ENCODE measurements at places on chromosomes 5 and 9.

GRCh38 chr9:134486596-134486995 is 155.0 kb upstream of the COL5A1 start:
- DNase-seq, result no peak

DNA sequence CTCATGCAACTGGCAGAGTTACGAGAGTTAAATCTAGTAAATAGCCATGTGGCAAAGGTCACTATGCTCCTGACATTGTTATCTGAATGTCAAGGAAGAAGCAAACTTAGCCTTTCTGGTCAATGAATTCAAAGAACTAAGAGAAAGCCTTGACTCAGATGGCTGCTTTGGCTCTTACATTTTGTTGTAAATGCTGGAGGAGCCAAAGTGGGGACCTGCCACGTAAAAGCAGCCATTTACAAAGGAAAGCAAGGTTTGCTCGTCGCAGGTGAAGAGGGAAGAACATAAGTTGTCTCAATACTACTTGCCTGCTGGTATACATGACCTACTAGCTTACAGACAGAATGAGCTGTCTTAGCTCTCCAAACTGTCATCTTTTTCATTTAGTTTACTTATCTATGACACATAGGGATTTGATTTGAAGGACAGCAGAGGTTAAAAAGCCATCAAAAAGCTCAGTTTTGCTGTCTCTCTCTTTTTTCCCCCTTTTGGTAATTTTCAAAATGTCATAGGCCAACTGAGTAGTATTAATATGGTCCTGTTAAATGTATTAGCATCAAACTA is 1052.8 kb upstream of the DMAC1 start:
- no peak for DNase-seq

GRCh38 chr5:35656721-35657120 is 39.1 kb downstream of the SPEF2 start:
- DNase-seq, result no peak

DNA sequence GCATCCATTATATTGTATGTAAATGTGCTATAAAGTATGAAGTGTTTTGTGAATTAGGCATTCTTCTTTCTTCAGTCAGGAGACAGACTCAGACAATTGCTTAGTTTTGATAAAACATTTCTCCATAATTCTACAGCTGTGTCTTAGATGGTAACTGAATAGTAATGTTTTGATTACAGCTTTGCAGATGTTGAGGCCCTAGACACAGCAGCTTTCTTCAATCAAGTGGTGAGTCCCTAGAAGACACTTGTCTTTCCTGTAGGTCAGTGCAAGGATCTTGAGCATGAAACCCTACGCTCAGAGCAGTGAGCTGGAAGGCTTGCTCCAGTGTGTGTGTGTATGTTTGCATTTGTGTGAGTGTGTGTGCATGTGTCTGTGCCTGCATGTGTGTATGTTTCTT is 46.8 kb upstream of the CD180 start:
- no peak for DNase-seq

DNA sequence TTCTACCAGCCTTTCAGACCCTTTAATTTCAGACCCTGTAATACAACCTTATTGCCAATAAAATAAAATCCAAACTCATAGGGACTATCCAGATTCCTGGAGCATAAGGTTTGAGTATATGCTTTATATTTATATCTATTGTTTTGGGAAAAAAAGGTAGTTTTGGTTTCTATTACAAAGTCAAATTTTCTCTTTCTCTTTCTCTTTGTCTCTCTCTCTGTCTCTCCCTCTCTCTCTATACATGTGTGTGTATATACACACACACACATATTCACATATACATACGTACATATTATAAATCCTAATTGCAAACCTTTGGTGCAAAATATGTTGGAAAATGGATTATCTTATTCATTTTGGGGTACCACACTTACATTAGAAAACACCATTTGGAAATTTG is 39.0 kb downstream of the TMEM232 start:
- no peak for DNase-seq

- no peak for DNase-seq
Observed at GRCh38 chr5:142461028-142461590, 136.3 kb upstream of the SPRY4 start.

DNA sequence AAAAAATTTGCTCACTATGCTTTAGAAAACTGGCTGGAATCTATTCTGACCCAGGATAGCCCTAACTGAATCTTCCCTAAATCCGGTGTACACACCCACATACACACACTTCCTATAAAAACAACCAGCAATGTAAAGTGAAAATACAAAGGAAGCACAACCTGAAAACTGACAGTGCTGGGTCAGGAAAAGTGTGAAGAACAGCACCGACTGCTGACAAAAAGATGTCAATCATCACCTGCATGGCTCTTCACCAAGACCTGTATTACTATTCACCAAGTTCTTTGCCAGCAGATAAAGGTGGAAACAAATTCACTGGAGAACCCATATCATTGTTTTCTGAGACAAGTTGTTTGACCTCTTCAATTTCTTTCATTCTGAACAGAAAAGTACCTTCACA is 293.8 kb upstream of the GRAMD2B start:
- no peak for DNase-seq

DNA sequence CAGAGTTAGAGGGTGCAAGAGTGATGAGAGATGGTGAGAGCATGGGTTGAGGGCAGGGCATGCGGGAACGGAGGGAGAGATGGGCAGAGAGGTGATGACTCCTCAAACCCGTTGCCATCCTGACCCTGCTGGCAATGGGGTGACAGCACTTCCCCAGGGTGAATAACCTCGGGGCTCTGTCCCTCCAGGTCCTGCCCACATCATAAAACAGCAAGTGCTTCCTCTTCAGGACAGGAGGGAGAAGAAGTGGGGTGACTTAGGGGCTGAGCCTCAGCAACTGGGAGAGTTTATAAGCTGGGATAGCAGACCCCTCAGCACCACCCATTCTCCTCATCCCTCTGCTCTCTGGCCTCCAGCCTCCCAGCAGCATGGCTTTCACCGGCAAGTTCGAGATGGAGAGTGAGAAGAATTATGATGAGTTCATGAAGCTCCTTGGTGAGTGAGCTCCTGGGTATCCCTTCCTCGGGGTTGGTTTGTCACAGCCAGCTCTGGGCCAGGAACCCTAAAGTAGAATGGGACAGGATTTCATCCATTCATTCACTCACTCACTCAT is at the start of gene FABP6:
Gene FABP6 (plus strand): TSS at position 317 of the 553 bp plus-strand sequence. CDS start 52 bp downstream, at position 369.
- no peak for DNase-seq

DNA sequence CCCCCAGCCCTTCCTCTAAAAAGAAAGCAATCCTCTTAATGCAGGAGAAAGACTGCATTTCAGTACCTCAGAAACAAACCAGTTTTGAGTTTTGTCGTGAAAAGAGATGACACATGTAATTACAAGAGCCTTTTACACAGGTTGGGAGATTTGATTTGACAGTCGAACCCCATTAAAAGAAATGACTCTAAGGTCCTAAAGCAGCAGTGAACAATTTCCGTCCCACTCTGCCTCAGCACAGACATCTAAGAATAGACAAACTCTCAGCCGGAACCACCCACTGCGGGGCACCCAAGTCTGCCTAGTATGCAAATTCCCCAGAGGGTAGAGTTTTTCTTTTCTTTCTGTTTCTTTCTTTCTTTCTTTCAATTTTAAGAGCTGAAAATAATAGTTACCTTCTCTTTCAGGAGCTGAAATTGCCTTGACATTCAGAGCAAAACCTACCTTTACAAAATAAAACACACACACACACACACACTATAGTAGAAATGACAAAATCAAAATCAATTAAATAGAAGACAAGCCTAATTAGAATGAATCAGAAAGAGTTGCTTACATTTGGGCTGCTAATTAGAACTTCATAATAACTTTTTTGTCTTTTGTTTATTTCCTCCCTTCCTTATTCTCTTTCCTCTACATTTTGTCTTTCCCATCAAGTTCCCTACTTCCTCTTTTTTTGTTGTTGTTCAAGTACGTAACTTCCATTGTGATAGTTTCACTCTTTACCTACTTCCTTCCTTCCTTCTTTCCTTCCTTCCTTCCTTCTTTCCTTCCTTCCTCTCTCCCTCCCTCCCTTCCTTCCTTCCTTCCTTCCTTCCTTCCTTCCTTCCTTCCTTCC is 65.1 kb downstream of the BASP1 start:
- no peak for DNase-seq

DNA sequence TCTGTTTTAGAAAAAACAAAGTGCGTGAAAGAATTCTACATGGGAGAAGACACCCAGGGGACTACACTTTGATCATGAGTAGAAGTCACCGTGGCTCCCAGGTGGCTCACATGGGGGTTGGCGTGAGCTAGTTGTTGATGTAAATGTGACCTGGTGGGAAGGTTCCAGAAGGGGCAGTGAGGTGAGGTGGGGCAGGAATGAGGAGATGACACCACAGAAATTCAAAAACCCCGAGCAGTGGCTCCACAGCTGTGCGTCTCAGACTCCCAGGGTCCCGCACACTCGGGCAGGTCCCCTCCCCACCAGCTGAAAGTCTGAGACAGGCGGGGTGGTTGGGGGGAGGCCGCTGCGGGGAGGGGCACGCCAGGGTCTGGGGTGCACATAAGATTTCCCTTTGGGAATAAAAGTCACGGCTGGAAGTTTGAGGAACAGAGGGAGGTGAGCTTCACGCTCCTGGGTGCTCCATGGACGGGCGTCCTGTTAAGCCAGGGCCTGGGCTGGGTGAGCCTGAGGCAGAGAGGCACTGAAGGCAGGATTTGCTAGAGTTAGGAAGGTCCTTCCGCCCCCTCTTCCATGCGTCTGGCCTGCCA is 29.9 kb downstream of the GLT6D1 start:
- DNase-seq, result no peak

DNA sequence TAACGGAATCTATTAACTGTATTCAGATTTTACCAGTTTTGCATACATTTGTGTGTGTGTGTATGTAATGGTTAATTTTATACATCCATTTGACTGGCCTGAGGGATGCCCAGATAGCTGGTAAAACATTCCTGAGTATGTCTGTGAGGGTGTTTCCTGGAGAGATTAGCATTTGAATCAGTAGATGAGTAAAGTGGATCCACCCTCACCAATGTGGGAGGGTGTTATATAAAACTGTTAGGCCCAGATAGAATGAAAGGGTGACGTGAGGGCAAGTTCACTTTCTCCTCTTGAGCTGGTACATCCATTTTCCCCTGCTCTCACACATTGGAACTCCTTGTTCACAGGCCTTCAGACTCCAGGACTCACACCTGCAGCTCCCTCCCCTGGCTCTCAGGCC is 88.7 kb downstream of the EMB start:
- DNase-seq, result no peak

Measured in activated CD8-positive, alpha-beta memory T cell treated with anti-CD3 and anti-CD28 coated beads, Interleukin-2, amount 50 U/mL, for 4 hours (primary cell).